ENCODE measurements at places on chromosomes 7 and 10. TPM values are rescaled to one million over a fixed set of nuclear protein-coding genes. Genes with fewer than 3 reads are reported as not detected.

Gene RBP3
- total RNA-seq: not detected

Gene GTF2IRD1
- total RNA-seq: 35.7 TPM

Gene GHRHR
- total RNA-seq: not detected

DNA sequence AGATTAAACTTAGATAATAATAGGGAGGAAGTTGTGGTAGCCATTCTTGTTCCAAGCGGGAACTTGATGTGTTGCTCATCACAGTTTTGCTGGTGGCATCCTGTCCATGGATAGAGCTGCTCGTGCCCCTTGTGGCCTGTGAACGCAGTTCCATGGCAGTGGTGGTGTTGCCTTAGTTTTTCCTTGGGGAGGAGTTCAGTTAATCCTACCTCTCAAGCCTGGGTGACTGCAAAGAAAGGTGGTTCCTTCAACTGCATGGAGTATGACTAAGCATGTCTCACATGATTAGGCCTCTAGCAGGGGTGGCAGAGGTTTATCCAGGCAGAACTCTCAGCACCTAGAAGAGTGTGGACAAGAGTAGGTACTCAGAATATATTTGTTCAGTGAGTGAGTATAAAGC, 99.7 kb downstream of the MAPK8 start:
- DNase-seq: no peak
- H3K27me3 ChIP-seq: no peaks in the 10 kb centered on the region
- H3K4me1 ChIP-seq: no peaks in the 10 kb centered on the region
- H3K4me3 ChIP-seq: no peak overlapping the region
- H3K36me3 ChIP-seq: peaks cover 29% of the 10 kb centered on the region
- H3K27ac ChIP-seq: no peak overlapping the region

DNA sequence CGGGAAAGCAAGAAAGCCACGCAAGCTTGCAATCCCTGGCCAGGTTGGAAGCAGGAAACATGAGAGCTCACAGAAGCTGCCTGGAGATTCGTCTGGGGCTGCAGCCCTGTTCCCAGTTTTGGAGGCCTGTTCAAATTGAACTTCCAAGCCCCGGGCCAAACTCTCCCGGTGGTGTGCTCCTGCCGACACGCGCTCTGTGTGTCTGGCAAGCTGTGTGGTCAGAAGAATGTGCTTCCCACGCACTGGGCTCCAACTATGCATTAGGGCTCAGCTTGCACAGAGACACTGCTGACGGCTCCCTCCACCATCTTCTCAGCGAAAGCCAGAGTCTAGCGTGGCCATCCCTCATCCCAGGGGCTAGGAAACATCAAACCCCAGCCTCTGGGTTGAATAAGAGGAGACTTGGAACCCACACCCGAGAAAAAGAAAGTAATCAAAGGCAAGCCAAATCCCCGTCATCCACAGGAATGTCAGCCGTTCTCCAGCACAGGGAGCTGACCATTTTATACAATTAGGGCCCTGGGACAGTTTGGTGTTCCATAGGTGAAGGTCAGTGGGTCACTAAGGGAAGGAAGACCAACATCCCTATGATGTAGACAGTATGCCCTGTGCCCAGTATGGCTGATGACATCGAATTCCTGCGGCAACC, 107.2 kb downstream of the FGFR2 start:
- no peaks in the 10 kb centered on the region for H3K36me3 ChIP-seq
- H3K27ac ChIP-seq: no peak overlapping the region

DNA sequence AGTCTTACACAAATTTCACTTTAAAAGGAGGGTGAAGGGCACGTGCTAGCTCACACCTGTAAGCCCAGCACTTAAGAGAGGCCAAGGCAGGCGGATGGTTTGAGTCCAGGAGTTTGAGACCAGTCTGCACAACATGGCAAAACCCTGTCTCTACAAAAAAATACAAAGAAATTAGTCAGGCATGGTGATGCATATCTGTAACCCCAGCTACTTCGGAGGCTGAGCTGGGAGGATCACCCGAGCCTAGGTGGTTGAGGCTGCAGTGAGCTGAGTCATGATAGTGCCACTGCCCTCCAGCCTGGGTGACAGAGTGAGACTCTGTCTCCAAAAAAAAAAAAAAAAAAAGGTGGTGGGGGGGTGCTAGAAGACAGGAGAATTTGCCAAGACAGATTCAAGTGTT, 237.3 kb upstream of the KLF14 start:
- no peak overlapping the region for H3K4me3 ChIP-seq
- DNase-seq: no peak
- peaks cover 6% of the 10 kb centered on the region for H3K36me3 ChIP-seq
- H3K27ac ChIP-seq: peak overlapping the region; percentile 38

DNA sequence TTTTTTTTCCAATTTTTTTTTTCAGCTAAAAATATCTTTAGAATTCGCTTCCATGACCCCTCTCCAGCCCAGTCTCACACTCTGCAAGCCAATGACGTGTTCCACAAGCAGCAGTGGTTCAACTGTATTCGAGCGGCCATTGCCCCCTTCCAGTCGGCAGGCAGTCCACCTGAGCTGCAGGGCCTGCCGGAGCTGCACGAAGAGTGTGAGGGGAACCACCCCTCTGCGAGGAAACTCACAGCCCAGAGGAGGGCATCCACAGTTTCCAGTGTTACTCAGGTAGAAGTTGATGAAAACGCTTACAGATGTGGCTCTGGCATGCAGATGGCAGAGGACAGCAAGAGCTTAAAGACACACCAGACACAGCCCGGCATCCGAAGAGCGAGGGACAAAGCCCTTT, 42.8 kb downstream of the CALML5 start:
- H3K27ac ChIP-seq: no peak overlapping the region
- no peaks in the 10 kb centered on the region for H3K4me1 ChIP-seq
- no peaks in the 10 kb centered on the region for H3K36me3 ChIP-seq

- H3K27me3 ChIP-seq: no peaks in the 10 kb centered on the region
- H3K36me3 ChIP-seq: no peaks in the 10 kb centered on the region
- no peak for DNase-seq
- H3K27ac ChIP-seq: no peak overlapping the region
Observed at GRCh38 chr10:121662945-121663917, 65.0 kb upstream of the FGFR2 start.

DNA sequence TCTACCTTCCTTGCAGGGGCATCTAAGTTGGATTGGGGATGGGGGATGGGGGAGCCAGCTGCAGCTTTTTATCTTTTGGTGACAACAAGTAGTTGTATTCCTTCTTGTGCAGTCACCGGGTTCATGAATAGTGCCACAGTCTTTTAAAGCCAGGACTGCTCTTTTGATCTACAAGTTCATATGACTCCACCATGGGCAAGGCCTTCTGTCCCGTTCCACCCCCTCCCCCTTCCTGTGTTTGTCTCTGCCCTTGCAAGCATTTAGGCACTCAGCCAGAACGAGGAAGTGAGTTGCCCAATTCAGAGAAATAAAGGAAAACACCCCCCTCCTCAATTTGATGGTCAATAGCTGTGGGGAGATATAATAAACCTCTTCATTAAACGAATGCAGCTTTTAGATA, 44.8 kb upstream of the EGR2 start:
- DNase-seq: no peak
- peaks cover 16% of the 10 kb centered on the region for H3K4me1 ChIP-seq
- H3K27me3 ChIP-seq: no peaks in the 10 kb centered on the region
- no peak overlapping the region for H3K27ac ChIP-seq
- no peaks in the 10 kb centered on the region for H3K36me3 ChIP-seq

- no peak overlapping the region for H3K27ac ChIP-seq
- DNase-seq: no peak
- H3K4me3 ChIP-seq: no peak overlapping the region
Observed at GRCh38 chr10:116245156-116245555, 27.9 kb downstream of the GFRA1 start.

- H3K36me3 ChIP-seq: peaks cover 53% of the 10 kb centered on the region
- no peak overlapping the region for H3K27ac ChIP-seq
- no peak overlapping the region for H3K4me3 ChIP-seq
Observed at GRCh38 chr10:27541796-27542729, 38.0 kb downstream of the RAB18 start.

GRCh38 chr7:67429735-67430134, 433.1 kb downstream of the TYW1 start:
- no peaks in the 10 kb centered on the region for H3K4me1 ChIP-seq
- H3K27ac ChIP-seq: no peak overlapping the region
- H3K4me3 ChIP-seq: no peak overlapping the region
- no peaks in the 10 kb centered on the region for H3K36me3 ChIP-seq

DNA sequence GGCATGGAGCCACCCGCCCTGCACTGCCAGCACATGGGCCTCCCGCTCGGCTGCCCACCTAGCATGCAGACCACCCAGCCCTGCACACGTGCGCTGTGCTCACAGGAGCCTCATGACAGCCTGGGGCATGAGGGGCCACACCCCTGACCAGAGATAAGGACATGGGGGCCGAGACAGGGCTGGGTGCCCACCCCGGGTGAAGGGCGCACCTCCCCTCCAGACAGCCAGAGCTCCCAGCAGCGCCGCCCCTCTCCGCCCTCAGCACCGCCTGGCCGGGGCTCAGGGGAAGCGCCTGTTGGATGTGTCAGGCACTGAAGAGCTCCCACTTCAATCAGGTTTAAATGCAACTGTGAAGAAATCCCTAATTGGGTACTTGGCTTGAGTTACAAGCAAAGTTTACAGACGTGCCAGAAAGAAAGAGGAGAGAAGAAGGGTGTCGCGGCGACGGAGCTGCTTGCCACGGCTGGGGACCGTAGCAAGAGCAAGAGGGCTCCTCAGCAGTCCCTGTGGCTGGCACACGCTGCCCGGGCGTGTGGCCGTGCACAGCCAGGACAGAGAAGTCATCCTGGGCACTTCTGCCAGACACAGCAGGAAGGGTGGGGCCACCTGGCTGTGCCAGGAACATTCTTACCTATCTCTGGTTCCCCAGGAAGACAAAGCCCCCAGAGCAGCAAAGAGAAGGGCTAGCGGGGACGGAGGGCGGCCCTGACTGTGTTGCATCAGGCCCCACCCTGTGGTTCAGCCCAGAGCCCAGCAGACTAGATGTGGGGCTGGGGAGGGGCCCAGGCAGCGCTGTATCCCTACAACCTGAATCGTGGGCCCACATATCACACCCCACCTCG, 247.4 kb downstream of the ELFN1 start:
- H3K36me3 ChIP-seq: no peaks in the 10 kb centered on the region
- H3K27ac ChIP-seq: no peak overlapping the region
- no peak overlapping the region for H3K4me3 ChIP-seq
- H3K27me3 ChIP-seq: no peaks in the 10 kb centered on the region

- no peak overlapping the region for H3K27ac ChIP-seq
- H3K27me3 ChIP-seq: no peaks in the 10 kb centered on the region
- no peaks in the 10 kb centered on the region for H3K36me3 ChIP-seq
Observed at GRCh38 chr10:50846753-50847152, 38.7 kb downstream of the A1CF start.

GRCh38 chr7:105399043-105399725, 10.5 kb upstream of the SRPK2 start:
- H3K27ac ChIP-seq: no peak overlapping the region
- H3K36me3 ChIP-seq: no peaks in the 10 kb centered on the region
- H3K4me1 ChIP-seq: no peaks in the 10 kb centered on the region
